ENCODE measurements at places on chromosomes 11 and 22.

DNA sequence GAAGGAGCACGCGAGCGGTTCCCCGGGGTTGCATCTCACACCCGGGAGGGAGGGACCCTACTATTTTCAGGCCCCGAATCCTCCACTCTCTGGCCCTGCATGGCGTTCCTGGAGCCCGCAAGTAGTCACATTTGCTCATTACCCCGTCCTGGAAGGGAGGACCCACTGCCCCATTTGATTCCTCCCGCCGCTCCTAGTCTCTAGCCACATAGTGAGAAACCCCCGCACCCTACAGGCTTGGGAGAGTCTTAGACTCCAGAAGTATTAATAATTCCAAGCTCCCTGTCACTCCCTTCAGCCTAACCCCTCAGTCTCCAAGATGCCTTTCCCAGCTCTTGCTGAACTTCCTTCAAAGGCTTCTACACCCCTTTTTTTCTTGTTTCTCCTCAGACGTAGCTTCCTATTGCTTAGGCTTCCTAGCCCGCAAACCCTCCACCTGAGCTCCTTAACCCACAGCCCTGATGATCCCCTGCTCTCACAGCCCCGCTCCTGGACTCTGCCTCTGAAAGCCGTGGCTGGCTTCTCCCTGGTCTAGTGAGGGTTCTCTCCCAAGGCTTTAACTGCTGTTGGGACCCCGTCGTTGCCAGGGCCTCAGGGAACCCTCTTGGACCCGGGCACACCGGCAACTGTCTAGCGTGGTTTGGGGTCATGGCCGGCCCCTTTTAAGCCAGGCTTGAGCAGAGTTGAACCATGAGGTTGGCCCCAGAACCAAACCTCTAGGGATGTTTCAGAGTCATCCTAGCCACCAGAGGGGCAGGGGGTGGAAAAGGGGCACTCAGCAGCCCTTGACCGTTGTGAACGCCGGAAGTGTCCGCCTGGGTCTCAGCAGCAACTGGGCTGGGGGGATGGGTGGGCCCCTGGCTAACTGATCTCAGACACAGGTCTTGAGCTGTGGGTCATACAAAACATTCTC is 862 bp downstream of the GGA1 start:
- no peak for DNase-seq

DNA sequence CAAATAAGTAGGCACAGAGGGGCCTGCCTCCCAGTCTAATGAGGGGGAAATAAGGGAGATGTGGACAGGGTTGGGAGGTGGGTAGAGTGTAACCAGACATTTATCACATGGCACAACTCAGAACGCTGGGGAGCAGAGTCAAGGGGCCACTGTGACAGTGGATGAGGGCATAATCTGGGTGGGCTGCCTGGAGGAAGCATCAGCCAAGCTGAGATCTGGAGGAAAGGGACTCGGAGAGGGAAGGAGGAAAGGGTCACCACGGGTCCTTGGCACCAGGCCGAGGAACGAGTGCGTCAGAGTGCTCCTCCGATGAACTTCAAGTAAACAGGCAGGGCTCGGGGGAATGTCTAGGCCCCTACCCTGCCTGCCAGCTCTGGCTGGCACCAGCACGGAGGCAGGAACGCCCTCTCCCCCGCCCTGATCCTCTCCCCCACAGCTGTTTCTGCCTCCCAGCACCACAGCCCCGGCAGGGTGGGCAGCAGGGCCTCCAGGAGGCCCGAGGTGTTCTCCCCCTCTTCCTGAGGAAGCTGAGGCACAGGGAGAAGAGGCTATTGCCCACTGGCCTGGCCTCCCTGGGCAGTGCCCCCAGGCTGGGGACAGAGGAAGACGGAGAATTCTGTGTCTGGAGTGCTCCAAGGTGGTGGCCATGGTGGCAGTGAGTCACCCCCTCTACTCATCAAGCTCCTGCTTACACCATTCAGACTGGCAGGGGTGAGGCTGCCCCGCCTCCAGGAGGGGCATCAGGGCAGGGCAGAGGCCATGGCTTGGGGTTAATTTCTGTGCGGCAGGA is 4.2 kb downstream of the ALDH3B1 start:
- DNase-seq: peak; percentile 81

- DNase-seq: no peak
Measured at GRCh38 chr11:789943-790342, at the start of gene CEND1. Gene CEND1, minus strand, starts transcription at chr11:790090. Its CDS starts 1,514 bp downstream, at chr11:788576.

GRCh38 chr22:29473001-29473400 is 7.0 kb upstream of the NEFH start:
- no peak for DNase-seq

GRCh38 chr11:74719011-74719410 is 12.2 kb downstream of the CHRDL2 start:
- no peak for DNase-seq

DNA sequence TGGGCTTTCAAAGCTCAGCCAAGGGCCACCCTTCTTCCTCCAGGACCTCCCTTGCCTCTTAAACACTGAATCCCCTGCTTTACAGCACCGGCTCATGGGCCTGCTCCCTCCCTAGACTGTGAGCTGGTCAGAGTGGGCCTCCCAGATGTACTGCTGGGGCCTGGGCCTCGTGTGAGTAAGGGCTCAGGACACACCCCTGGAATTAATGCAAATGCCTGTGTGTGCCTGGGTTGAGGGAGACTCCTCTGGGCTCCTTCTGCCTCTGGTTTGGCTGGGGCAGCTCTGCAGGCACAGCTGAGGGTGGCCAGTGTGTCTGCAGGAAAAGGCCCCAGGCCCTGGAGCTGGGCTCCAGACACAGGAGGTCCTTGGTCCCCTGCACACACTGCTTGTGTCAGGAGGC is 24.2 kb downstream of the ALX4 start:
- DNase-seq: no peak

DNA sequence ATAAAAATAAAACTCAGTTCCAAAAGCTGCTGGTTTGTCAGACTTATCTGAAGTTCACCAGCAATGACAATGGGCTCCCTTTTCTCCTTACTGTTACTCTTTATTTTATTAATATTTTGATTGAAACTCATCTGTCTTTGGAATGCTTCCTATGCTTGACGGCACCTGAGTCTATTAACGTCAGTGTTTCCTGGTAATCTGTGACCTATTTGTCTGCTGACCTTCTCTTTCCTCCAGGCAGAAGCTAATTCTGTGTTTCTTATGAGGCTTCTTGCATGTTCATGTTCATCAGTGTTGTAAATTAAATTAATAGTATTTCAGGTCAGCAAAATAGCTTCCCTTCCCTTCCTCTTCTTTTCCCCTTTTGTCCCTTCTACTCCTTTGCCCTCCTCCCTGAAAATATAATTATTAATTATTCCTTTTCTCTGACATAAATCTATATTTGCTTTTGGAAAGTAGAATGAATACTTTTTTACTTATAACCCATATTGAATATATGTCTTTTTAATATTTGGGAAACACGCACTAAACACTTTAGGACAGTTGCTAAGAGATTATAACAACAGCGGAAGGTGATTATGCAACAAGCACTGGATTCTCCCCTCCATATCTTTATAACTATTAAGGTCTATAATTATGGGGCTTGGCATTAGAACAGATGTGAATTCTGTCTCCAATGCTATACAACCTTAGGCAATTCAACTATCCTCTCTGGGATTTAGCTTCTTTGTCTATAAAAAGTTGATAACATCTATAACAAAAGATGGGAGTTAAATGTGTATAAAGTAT is 32.1 kb upstream of the PCF11 start:
- no peak for DNase-seq

DNA sequence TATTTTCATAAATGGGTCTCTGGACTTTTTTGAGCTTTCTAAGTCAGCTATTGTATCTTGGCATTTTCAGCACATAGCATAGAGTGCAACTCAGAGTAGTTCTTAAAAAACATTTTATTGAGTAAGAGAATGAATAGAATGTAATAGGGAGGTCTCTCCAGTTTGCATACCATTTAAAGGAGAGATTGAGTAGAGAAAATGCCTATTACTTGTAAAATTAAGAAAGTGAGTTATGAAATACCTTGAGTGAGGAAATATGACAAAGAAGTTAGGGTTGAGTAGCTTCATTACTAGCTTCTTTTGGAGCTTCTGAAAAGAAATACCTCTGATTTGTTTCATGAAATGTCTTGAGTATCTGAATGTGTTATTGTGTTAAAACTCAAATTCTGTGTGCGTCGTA is 140.0 kb downstream of the AASDHPPT start:
- no peak for DNase-seq

DNA sequence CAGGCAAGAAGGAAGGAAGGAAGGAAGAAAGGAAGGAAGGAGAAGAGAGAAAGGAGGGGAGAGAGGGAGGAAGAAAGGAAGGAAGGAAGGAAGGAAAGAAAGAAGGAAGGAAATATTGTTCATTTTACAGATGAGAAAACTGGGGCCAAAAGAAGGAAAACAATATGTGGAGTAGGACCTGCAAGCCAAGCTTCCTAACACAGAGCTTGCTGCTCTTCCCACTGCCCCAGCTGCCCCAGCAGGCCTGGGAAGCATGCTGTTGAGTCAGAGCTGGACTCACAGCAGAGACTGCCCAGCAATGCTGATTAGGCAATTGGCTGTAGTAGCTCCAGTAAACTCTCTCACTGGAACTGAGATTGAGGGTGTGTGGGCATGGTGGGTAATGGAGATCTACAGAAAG is 42.6 kb upstream of the SMCO4 start:
- peak; percentile 14 for DNase-seq

- DNase-seq: no peak
Measured at GRCh38 chr11:26234451-26234850, 97.5 kb upstream of the ANO3 start.

DNA sequence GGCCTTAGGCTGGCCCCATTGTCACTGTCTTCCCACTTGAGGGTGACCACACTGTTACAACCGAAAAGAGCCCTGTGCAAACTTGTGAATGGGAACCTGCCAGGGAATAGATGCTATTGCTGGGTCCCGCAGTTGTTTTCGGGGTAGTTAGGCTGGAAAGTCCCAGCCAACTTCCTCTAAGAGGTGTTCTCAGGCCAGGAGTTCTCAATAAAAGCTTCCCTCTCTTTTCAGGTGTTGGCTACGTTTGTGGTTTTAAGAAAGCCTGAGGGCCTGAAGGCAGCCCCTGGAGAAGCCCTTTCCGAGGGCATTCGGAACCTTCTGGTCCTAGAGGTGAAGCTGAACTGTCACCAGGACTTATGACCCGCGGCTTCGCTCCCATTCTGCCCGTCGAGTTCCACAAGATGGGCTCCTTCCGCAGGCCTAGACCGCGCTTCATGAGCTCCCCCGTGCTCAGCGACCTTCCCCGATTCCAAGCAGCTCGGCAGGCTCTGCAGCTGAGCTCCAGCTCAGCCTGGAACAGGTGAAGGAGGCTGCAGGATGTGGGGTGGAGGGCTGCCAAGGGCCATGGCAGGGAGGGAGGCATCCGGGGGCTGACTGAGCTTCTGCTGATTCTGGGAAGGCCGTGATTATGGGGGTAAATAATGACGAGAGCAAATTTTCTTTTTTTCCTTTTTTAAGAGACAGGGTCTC is 104.8 kb downstream of the PRR5L start:
- DNase-seq: no peak

GRCh38 chr11:118304227-118304567 is 333 bp upstream of the CD3E start:
- no peak for DNase-seq

GRCh38 chr11:67306769-67307544 is 3.6 kb downstream of the SSH3 start:
- no peak for DNase-seq

DNA sequence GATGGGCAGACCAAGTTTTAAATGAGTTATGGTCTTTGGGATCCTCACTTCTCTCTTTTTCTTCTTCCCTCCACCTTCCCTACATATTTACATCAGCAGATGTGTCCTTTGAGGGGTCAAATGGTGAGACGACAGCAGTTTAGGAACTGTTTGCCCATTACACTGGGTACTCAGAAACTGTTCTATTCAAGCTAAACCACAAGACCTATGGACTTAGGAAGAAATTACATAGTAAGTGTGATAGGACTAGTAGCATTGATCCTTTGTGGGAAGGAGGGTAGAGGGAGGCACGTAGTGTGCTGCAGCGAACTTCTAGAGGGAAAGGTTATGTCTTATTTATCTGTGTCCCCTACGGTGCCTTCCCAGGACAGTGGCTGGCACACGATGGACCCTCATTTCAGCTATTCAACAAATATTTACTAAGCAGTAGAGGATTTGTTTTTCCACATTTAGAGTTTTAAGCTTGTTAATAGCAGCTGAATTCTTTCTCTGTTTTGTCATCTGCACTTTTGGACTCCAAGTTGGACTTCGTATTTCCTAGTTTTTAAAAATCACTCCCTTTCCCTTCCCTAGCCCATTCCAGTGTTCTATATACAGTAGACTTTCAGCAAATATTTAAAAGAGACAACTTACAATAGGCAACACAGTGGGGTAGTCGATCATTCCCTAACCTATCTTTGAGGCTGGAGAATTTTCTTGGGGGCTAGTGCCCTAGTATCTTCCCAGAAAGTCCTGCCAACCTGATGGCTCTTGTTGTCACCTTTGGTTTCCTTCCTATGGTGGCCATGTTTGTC is 13.9 kb downstream of the FZD4 start:
- no peak for DNase-seq

- no peak for DNase-seq
Measured at GRCh38 chr11:126391286-126391954, 35.9 kb downstream of the ST3GAL4 start.

DNA sequence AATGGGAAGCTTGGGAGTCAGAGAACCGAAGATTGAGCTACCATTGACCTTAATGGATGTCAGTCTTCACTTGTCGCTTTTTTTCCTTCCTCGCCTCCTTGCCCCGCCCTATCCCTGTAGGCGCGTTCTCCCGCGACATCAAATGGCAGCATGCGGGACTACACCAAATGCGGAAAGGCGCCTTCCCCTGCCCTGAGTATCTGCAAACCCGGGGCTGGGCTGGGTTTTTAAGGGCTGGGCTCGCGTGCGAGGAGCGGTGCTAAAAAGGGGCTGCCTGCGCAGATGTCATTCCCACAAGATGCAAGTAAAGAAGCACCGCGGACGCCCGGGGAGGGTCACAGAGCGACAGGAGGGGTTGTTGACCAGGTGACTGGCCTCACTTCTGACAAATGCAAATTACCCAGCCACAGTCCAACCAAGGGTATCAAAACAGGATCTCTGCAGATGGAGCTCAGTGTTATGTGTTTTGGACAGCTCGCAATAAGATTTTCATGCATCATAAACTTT is 4.7 kb upstream of the FAM111B start:
- DNase-seq: no peak

DNA sequence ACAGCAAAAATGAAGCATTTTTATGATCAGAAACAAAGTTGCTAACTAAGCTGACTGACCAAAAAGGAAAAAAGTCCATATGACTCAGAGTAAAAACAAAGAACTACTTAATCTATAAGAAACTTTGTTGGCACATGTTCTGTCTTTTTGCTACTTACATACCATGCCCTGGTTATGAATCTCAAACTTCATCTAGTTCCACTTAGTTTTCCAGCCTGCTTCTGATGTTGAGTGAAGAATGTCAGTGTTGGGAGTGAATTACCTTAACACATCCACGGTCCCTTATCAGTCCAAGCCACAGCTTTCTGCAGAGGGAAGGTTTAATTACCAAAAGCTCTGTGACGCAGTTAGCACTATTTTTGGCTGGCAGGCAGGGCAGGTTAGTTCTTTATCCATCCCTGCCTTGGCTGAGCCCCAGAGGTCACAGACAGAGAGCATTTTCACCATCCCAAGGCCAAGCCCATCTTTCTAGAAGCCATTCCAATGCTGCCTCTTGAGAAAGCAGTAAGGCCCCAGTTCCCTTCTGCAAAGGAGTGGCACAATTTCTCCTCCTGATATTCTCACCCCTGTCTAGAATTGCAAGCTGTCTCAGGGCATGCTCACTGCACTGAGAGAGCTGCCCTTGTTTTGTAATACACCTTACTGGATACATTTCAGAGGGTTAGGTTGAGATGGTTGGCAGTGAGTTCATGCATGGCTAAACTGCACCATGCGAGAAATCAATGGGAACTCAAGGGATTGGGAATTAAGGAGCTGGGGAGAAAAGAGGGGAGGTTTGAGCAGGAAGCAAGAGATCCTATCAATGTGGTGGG is 67.1 kb downstream of the SLC1A2 start:
- no peak for DNase-seq

GRCh38 chr22:37008365-37008764 is 10.9 kb downstream of the TST start:
- no peak for DNase-seq

All from H54 (cell line).